ENCODE measurements at places on chromosomes 6 and 20.

DNA sequence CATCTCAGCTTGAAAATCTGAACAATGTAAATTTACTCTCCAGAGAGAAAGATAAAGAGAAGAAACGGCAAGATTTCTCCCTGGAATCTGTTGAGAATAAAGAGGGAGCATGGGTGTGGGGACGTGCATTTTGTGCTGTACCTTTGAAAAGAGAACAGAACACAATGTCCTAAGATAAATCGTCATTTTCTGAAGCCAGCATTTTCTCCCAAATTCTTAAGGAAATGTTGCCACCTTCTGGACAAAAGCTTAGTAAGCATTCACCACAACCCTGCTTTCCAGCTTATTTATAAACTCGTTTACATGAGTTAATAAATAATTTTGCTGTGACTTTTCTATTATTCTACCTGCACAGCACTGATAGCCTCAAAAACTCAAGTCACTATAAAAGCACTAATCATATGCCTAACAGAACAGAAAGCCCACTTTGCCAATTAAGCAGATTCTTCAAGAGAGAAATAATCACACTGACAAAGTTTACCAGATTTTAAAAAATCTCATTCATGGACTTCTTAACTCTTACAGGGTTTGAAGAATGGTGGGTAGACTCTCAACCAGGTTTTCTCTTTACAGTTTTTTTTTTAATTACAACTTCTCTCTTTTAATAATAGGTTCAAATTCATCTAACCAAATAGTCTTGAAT lies 155.8 kb downstream of the MBOAT1 start:
- no peak for DNase-seq

GRCh38 chr6:32216998-32217397 lies 6.9 kb downstream of the NOTCH4 start:
- no peak for DNase-seq

DNA sequence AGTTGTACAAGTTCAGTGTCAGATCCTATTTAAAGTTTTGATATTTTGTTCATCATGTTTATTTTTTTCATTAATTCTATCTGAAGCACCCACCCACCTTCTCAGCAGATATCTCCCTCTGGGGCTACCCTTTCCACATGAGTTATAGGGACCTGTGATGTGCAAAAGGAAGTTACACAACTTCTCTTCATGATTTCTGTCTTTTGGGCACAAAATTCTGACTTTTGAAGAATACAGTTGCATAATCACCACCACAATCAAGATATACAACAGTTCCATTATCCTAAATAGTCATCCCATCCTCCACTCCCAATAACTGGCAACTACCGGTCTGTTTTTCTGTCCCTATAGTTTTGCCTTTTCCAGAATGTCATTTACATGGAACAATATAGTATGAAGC lies 13.8 kb upstream of the FUCA2 start:
- DNase-seq: no peak

DNA sequence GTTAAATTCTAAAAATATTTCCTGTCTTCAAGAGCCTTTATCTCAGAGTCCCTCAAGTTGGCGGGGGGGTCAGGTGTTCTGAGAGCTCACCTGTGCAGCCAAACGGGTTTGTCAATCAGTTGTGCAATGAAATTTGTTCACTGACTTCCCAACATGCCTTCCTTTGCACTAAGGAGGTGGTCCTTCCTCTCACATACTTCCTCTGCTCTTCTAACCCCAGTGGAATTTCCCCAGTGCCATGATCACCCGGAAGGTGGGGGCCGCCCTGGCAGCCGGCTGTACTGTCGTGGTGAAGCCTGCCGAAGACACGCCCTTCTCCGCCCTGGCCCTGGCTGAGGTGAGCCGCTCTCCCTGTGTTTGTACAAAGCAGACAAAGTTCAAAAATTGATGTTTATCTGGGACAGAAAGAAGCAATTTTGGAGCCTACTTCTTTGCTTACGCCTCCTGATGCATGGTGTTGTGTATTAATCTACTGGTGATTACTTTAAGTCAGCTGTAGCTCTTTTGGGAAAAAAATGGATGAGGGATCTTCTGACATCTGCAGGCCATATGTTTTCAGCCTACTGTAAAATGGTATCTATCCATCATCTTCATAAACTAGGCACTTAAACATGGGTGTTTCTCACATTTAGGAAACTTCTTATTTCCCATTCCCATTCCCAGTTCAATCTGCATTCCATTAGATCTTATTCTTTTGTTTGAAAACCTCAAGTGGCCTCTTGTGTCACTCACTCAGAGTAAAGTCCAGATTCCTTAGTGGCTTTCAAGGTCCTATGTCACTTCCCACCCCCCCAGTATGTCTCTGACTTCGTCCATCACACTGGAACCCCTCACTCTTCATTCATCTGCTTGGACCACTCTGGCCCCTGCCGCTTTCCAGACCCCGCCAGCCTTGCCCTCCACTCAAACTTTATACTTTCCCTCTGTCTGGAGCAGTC lies 10.1 kb downstream of the ALDH5A1 start:
- DNase-seq: peak; percentile 77

- DNase-seq: no peak
Measured at GRCh38 chr6:147633191-147633590, 124.7 kb downstream of the SAMD5 start.

DNA sequence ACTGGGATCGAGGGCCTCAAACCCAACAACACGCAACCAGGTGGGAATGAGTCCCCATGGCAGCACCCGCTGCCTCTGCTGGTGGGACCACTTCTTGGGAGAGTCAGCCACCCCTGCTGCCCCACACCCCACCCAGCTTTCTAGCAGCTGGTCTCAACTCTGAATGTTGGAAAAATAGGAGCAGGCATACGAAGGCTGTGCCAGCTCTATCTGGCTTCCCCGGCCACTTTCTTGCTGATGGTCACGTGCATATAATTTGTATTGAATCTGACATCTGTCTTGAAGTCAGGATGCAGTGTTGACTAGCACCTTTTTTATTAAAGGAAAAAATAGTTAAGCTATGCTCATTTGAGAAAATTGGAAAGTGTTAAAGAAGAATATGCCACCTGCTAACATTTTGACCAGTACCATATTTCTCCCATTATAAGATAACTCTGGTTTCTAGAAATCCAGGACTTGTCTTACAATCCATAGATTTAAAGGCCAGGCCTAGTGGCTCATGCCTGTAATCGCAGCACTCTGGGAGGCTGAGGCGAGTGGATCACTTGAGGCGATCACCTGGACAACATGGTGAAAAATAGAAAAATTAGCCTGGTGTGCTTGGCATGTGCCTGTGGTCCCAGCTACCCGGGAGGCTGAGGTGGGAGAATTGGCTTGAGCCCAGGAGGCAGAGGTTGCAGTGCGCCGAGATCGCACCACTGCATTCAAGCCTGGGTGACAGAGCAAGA lies 26.9 kb upstream of the MAPRE1 start:
- DNase-seq: no peak

DNA sequence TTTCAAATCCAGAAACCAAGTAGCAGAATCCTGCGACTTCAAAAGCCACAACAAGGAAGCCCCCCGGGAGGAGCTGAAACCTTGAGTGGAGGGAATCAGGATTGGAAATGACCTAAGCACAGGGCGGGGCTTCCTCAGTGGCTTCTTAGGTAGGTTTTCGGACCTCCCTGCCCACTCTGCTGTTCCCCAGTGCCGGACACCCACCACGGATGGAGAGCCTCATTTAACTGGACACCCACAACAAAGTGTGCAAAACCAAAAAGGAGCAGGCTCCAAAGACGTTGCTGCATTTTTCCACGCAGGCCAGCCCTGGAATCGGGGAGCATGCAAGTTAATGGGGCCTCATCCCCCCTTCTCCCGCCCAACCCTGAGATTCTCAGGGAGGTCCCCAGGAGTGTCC lies 144.4 kb downstream of the NFATC2 start:
- no peak for DNase-seq

GRCh38 chr20:22008456-22008855 lies 303.0 kb downstream of the PAX1 start:
- DNase-seq: no peak

DNA sequence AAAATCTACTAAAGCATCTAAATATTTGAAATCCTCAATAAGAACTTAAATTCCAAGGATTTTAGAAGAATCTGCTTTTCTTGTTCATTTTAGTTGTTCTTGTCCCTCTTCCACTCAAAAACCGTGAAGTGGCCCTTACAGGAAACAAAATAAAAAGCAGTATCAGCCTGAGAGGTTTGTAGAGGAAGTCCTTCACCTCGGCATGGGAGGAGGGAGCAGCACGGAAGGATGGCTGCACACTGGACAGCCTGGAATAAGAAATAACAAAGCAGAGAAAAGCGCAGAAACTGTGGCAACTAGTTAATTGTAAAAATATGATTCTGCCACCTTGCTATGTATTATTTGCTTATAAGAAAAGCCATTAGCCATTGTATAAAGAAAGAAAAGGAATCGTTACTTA lies 46.1 kb downstream of the RALGAPA2 start:
- DNase-seq: no peak

GRCh38 chr20:10402938-10403608 lies 30.9 kb downstream of the MKKS start:
- DNase-seq: no peak

GRCh38 chr20:57397693-57398108 lies 6.5 kb downstream of the RBM38 start:
- no peak for DNase-seq

GRCh38 chr6:13883966-13884365 lies 40.8 kb upstream of the RNF182 start:
- no peak for DNase-seq

DNA sequence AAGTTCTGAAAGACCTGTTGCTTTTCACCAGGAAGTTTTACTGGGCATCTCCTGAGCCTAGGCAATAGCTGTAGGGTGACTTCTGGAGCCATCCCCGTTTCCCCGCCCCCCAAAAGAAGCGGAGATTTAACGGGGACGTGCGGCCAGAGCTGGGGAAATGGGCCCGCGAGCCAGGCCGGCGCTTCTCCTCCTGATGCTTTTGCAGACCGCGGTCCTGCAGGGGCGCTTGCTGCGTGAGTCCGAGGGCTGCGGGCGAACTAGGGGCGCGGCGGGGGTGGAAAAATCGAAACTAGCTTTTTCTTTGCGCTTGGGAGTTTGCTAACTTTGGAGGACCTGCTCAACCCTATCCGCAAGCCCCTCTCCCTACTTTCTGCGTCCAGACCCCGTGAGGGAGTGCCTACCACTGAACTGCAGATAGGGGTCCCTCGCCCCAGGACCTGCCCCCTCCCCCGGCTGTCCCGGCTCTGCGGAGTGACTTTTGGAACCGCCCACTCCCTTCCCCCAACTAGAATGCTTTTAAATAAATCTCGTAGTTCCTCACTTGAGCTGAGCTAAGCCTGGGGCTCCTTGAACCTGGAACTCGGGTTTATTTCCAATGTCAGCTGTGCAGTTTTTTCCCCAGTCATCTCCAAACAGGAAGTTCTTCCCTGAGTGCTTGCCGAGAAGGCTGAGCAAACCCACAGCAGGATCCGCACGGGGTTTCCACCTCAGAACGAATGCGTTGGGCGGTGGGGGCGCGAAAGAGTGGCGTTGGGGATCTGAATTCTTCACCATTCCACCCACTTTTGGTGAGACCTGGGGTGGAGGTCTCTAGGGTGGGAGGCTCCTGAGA lies at the start of gene HFE:
Gene HFE, plus strand, starts transcription at position 146 of the 832 bp plus-strand sequence. Its CDS starts 12 bp downstream, at position 158.
- DNase-seq: peak; percentile 62

- DNase-seq: no peak
Measured at GRCh38 chr20:57807401-57808263, 97.8 kb upstream of the PMEPA1 start.

GRCh38 chr6:170067923-170068360 lies 222.9 kb downstream of the DLL1 start:
- no peak for DNase-seq

DNA sequence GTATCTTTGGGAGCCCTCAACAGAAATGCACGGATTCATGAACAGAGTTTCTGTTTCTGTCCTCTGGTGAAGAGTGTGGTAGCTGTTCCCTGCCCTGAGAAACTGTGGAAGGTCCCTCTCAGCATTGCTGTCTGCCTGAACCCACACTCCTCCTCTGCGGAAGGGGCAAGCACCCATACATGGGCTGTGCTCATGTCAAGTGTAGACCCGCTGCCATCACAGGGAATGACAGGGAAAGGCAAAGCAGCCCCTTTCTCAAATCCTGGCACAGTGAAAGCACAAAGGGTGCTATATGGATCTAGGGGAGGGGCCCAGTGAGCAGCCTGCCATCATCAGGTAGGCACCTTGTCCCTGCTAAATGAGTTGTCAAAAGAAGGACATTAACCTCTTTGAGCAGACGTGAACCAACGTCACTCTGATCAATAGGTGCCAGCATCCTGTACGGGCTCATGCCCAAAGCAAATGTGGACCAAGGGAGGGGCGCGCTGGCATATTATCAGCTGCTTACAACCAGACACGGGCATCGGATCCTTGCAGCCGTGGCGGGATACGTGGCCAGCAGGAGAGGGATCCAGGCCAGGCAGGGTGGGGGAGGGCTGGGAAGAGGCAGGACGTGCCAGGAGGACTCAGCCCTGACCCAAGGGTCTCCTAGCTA lies 231.2 kb upstream of the PMEPA1 start:
- DNase-seq: no peak

DNA sequence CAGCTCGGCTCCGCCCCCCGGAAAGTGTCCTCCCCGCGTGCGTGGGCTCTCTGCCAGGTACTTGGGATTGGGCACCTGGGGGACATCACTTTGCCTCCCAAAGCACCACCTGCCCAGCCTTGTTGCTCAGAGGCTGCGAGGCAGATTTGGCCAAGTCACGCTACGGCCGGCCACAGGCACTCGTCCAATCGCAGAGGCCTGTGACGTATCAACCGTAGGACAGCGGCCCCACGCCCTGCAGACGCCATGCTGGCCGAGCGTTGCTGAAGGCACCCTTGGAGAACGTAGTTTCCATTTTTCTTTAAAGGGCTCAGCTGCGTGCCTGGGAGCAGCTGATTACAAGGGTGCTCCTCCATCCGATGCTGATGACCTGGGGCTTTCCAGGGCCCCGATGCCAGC lies 3.1 kb downstream of the NTSR1 start:
- DNase-seq: no peak

- no peak for DNase-seq
Measured at GRCh38 chr20:15196547-15197255, 859.3 kb upstream of the FLRT3 start.

DNA sequence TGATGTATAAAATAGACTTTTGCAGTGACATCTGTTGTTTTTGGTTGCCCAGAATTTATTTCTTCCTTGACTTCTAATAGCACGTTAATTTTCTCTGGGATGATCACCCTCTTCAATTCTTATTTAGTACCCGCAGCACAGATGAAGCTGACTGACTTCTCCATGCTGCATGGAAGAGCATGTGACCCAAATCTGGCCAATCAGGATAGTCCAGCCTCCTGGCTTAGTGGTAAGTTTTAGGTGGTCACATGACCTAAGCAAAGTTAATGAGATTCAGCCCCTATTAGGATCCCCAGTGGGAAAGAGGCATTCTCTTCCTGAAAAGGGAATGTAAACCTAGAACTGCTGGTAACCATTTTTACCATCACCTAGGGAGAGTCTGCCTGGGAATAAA lies 13.8 kb upstream of the SIRT5 start:
- DNase-seq: no peak

GRCh38 chr6:166275714-166276166 lies 32.5 kb downstream of the PRR18 start:
- DNase-seq: peak; percentile 66

- DNase-seq: no peak
Measured at GRCh38 chr6:45923831-45924391, 91.7 kb downstream of the CLIC5 start.
